ENCODE measurements at places on chromosomes 5 and 9. TPM values are rescaled to one million over a fixed set of nuclear protein-coding genes. Genes with fewer than 3 reads are reported as not detected.

DNA sequence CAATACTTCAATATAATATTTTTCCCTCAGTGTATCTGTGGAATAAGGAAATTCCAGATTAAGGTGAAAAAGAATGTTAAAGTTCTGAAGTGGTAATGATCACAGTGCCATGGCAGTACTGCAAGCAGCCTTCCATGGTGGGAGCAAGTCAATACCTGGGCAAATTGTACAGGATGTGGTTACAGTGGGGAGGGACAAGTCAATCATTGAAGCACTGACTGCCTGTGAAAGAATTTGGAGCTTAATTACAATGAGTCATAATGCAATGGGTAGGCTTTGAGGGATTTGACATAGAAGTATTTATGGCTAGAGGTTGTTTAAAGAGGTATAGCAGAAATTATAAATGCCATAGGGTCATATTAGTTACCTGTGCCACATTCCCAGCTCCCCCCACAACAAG, 786.5 kb upstream of the ACO1 start:
- DNase-seq, result peak; percentile 7

- DNase-seq, result no peak
Measured at GRCh38 chr5:5405441-5405840, 17.0 kb upstream of the ICE1 start.

The FOXD4L4 gene
- not detected for total RNA-seq

DNA sequence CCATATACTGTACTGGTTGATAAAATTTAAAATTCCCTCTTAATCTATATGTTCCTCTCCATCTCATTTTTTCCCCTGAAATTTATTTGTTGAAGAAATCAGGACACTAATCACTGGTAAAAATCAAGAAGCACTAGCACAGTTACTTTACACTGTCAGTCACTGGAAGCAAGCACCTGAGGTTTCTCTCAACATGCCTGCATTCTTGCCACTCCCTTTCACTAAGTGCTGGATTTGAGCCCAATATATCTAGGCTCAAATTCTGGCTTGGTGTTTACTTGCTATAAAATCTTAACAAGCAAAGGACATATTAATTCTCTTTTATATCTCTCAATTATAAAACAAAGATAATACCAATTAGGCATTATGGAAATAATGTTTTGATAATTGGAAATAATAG, 58.6 kb downstream of the DIAPH1 start:
- no peak for DNase-seq

The TXNDC8 gene
- total RNA-seq, result not detected

- no peak for DNase-seq
Measured at GRCh38 chr5:173383711-173384110, 55.5 kb upstream of the STC2 start.

GRCh38 chr9:135479469-135480052, at the start of gene PPP1R26:
PPP1R26 (plus strand) TSS chr9:135479782; CDS start chr9:135484511, 4,729 bp downstream.
- no peak for DNase-seq

- DNase-seq, result no peak
Measured at GRCh38 chr9:68832861-68833518, 128.0 kb downstream of the PIP5K1B start.

- no peak for DNase-seq
Measured at GRCh38 chr9:98917746-98918487, 25.8 kb upstream of the COL15A1 start.

DNA sequence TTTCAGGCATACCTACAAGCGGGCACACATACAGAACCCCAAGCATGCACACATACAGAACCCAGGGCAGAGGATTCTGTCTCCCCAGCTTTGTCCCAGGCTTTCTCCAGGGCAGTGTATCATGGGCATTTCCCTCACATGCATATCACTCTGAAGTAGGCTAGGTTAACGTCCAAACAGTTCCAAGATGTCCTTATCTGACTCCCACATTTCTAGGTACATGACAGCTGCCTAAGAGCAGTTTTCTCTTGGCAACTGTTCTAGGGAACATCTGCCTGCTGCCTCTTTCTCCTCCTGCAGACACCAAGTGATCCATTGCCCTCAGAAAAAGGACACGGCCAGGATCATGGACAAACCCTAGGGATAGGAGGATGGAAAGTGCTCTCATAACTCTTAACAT, 84.9 kb upstream of the NR3C1 start:
- no peak for DNase-seq

The PLPP1 gene
- 15.9 TPM for total RNA-seq

DNA sequence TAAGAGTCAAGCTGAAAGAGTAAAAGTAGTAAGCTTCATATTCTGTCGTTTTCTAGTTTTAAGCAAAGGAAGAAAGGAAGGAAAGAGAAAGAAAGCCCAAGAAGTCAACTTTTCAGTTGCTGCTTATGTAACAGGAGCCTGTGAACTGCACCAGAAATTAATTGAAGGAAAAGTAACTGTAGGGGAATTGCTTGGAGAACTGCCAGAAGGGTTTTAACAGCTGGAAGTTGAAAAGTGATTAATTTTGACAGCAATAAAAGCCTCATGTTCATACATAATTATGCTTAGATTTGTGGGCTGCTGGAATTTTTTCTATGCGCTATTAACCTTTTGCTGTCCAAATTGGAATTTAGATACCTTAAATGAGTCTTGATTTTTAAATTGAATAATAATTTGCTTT, 255.7 kb downstream of the ENC1 start:
- no peak for DNase-seq

GRCh38 chr5:66515209-66515608, 81.0 kb upstream of the MAST4 start:
- DNase-seq, result no peak

The CMBL gene
- 1.4 TPM for total RNA-seq

- DNase-seq, result no peak
Measured at GRCh38 chr9:85603936-85604335, 137.8 kb downstream of the AGTPBP1 start.

The ESM1 gene
- 0.47 TPM for total RNA-seq

The LMX1B gene
- total RNA-seq, result not detected

- DNase-seq, result peak; percentile 33
Measured at GRCh38 chr5:41843456-41844370, 26.5 kb downstream of the OXCT1 start.

The CKMT2 gene
- total RNA-seq, result not detected

DNA sequence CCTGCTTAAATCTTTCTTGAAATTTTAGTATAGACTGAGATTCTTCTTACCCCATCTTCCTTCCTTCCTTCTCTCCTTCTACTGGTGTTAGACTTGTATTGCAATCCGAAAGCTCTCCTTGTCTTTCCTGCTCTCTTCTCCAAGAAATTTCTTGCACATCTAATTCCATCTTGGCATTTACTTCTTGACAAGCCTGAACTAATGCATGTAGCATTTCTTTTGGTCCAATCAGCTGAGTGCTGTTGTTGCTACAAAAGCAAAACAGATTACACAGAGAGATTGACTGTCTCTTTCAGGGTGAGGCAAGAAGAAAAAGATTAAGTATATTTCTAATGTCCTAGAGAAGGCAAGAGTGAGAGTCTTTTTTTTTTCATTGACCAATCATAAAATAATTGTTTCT, 51.6 kb upstream of the MAP1B start:
- DNase-seq, result no peak

- DNase-seq, result no peak
Measured at GRCh38 chr9:1170918-1171317, 120.8 kb downstream of the DMRT2 start.

DNA sequence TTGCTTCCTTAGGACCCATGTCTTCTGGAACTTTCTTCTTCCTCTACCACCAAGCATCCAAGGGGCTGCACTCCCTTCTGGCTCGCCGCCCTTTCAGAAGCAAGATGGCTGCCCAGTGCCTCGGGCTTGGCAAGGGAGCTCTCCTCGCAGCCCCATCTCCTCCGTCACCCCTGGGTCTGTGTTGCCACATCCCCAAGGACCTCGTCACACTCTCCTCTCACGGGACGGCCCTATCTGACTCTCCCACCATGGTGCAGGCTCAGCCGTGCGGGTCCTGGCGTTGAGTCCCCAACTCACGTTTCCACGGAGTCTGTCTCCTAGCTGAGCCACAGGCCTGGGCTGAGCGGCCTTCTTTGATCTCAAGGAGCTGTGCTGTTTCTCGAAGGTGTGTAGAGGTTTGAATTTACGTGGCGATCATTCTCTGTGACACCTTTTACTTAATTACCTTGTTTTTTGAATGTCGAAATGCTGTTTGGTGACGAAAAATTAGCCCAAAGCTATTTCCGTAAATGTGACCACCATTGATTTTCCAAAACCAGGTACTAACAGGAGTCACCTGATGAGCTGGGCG, 15.0 kb upstream of the SCGB3A1 start:
- no peak for DNase-seq

DNA sequence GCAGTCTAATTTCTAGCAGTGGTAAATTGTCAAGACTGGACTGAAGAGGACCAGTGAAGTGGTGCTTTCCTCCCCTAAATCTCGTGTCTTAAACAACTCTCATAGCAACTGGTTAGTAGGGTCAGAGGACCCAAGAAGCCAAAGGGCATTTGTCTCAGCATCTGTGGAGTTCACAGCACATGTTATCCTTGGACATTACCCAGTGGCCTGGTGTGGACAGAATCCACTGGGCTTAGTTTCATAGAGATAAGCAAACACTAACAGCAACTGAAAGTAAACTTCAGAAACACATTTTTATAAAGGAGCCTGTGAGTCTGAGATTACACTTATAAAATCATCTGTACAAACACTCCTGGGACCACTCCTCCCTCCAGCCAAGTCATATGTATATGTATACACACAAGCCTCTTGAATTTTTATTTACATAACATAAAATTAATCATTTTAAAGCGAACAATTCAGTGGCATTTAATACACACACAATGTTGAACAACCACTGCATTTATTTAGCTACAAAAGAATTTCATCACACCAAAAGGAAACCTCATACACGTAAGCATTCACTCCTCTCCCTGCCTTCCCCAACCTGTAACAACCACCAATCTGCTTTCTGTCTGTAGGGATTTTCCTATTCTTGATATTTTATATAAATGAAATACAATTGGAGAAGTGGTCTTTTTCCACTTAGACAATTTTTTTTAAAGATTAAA, 457.8 kb downstream of the RASEF start:
- no peak for DNase-seq

GRCh38 chr5:165837286-165837685, 2331.9 kb downstream of the MAT2B start:
- DNase-seq, result no peak

The TEK gene
- not detected for total RNA-seq

DNA sequence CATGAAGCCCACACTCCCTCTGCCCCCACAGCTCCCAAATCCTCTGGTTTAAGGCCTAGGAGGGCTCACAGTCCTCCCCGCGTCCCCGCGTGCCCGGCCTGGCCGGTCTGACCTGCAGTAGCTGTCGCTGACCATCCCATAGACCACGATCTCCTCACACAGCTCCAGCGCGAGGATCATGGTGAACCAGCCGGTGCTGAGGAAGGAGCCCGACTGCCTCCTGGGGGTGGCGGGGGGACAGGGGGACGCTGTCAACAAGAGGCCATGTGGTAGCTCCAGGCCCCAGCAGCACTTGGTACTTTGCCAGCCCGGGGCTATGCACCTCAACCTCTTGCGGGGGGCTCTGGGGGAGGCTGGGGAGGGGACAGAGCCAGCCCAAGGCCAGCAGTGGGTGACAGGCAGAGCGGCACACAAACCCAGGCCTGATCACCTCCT, 7.0 kb downstream of the ST6GALNAC4 start:
- no peak for DNase-seq

DNA sequence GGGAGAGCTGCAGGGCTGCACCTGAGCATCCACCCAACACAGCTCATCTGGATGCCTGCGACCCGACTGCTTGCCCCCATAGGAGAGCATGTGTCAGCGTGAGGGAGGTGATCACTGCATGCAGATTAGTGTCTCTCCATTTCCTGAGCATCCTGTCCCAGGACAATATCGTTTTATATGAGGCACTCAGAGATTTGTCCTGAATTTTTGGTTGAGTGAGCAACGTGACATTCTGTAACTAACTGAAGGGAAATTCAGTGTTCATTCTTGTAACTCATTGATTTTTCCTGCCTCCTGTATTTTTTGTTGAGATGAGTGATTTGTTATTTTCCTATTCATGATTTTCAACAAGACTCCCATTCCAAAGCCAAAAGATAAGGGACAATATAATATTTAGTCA, 20.7 kb upstream of the ANKRD34B start:
- no peak for DNase-seq

GRCh38 chr9:124983698-124984097, 42.8 kb upstream of the GOLGA1 start:
- DNase-seq, result no peak

GRCh38 chr5:178372142-178372571, 139.6 kb upstream of the PHYKPL start:
- no peak for DNase-seq

- no peak for DNase-seq
Measured at GRCh38 chr5:2205185-2205585, 322.5 kb upstream of the IRX4 start.

The ACSL6 gene
- 4.7 TPM for total RNA-seq

GRCh38 chr5:101425339-101425859, 522.3 kb upstream of the ST8SIA4 start:
- DNase-seq, result no peak

DNA sequence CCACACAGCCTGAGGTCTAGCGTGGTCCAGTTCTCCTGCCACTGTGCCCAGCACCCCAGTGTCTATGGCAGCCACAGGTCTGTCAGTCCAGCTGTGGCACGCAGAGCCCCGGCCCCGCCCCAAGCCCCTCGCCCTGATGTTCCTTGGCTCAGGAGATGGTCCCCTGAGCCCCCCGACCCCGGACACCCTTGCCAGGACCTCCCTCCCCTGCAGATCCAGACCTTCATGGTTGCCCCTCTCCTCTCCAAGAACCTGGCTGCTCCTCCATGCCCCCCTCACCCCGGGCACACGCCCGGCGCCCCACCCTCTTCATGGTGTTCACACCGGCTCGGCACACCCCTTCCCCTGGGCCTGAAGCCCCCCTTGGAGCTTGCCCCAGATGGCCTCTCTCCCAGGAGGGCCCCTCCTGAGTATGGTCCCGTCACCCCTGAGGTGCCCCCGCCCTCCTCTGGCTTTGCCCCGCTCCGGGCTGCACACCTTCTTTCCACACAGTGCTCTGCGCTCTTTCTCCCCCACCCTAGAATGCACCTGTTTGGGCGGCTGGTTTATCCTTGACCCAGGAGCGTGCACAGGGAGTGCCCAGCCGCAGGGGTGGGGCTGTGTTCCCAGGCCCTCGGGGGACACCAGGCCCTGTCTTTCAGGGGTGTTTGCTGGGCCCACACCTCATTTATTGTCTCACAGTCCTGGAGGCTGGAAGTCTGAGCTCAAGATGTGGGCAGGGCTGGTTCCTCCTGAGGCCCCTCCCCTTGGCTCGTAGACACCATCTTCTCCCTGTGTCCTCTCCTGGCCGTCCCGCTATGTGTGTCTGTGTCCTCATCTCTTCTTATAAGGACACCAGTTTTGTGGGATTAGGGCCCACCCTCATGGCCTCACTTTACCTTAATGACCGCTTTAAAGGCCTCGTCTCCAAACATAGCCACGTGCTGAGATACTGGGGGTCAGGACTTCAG, 37.6 kb downstream of the KCNT1 start:
- no peak for DNase-seq

Data from activated CD8-positive, alpha-beta T cell treated with anti-CD3 and anti-CD28 coated beads for 36 hours (primary cell).